Occipital lobe (tissue), 3 donors: ENCODE measurements at places on chromosomes 5 and 9.

DNA sequence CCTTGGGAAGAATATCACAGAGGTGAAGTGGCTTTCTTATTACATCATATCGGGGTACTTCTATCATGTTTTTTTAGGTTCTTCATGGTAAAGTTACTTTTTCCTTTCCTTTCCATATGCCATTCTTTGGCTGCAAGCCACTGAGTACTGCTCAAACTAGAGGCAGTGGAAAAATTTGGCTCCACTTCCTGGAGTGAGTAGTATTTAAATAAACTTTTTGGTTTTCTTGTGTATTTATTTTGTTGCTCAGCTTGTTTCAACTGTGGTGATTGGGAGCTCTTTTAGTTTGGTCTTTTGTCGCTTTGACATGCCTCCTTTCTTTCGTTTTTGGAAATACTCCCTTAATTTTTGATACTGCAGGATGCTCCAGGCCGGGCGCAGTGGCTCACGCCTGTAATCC, 69.8 kb downstream of the WDR70 start:
- DNase-seq: no peak

DNA sequence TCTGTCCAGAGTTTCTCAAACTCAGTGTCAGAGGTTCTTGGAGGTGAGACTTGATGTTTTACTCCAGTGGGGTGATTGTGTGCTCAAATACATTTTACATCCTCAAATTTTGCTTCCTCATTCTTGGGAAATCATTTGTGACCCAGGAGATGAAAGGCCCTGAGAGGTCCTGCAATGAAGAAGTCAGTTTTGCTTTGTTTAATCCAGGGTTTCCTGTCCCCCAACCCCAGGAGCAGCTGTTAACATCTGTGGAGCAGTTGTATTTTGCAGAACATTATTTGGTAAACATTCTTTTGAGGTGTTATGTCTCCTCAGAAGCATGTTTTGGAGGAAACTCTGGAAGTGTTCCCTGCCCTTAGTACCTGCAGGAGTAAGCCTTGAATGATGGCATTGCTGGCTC, 59.8 kb downstream of the DAB2IP start:
- DNase-seq: no peak

DNA sequence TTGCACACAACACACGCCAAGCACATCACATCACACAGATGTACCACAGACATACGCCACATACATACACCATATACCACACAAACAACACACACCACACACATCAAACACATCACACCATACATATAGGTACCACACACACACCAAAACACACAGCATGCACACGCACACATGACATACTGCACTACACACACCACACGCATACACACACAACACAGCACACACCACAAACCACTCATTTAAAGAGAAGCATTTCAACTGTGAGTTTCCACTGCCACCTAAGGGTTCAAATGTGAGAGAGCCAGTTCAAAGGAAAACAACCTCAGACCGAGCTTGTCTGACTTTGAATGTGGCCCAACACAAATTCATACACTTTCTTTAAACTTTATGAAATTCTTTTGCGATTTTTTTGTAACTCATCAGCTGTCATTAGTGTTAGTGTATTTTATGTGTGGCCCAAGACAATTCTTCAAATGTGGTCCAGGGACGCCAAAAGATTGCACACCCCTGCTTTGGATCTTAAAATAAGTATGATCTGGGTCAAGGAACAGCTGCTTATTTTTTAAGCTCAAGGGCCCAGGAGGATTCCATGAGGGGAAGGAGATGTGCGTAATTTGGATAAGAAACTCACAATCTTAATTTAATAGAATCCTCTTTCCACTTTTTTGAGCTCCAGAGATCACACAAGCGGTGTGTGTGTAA, 494.6 kb downstream of the GADD45G start:
- DNase-seq: no peak

- no peak for DNase-seq
Measured at GRCh38 chr5:158590746-158591300, 508.9 kb downstream of the EBF1 start.

GRCh38 chr5:535846-536698, 11.8 kb upstream of the SLC9A3 start:
- no peak for DNase-seq

GRCh38 chr5:157463621-157464518, 3.9 kb downstream of the NIPAL4 start:
- DNase-seq: no peak

GRCh38 chr5:121366515-121366914, 485.2 kb upstream of the FTMT start:
- DNase-seq: no peak

- DNase-seq: no peak
Measured at GRCh38 chr9:69089491-69089890, 53.9 kb downstream of the FXN start.

DNA sequence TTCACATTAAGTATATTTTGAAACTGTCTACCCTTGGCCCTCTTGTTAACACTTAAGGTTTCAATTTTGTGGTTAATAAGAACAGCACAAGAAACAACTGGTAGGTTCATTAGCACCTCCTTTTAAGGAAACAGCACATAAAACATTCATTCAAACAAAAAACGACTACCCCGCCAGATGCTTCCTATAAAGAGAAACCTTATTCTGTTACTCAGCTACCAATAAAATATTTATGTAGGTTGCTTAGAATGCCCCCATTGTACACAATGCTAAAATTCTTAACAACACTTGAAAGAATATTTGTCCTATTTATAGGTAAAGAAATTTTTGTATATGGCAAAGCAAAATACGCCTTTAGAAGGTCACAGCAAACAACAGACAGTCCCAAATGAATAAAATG, 23.2 kb downstream of the CDK5RAP2 start:
- no peak for DNase-seq

DNA sequence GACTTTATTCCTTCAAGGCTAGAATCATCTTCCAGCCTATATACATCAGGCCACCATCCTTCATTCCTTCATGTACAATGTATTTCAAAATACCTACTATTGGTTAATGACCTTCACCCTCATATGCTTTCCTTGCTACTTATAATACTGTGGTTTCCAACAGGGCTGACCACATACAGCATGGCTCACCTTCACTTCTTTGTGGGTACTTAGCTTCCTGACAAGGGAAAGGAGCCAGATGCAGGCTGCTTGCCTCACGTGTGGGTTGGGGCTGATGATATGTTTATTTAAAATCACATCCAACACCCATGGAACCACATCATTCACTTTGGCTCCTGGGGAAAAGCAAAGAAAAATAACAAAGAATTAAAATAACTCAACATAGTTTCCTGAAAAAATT, 63.9 kb upstream of the OR2K2 start:
- DNase-seq: no peak

DNA sequence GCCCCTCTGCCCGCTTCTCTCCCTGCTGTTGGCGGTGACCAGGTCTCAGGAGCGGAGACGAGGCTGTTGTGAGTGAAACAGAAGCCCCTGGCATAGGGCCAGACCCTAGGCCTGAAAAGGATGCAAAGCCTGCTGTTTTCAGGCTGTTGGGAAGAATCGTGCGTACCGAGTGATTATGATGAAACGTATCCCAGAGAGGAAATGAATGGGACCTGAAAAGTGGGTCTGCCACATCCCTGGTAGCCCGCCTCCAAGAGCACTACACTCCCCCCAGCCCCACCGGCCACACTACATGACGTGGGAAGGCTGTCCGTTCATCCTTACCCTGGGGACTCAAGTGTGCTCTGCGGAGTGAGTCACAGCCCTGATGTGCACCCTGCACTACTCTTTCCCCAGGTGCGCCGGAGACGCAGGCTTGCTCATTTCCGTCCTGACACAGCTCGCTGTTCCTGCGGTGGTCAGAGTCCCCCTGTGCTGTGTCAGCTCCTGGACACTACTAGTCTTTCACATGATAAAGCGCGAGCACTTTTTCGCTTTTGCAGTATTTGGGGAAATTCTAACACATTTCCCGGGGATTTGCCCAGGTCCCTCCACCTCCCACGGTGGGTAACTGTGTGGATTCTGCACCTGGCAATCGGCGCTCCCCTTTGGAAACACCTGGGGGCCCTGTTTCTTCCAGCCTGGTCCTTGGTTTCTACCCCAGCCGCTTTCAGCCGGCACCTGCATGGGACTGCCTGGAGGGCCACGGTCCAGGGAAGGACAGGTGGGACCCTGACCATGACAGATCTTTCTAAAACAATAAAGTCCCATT, 91.5 kb downstream of the ANKRD33B start:
- DNase-seq: no peak

DNA sequence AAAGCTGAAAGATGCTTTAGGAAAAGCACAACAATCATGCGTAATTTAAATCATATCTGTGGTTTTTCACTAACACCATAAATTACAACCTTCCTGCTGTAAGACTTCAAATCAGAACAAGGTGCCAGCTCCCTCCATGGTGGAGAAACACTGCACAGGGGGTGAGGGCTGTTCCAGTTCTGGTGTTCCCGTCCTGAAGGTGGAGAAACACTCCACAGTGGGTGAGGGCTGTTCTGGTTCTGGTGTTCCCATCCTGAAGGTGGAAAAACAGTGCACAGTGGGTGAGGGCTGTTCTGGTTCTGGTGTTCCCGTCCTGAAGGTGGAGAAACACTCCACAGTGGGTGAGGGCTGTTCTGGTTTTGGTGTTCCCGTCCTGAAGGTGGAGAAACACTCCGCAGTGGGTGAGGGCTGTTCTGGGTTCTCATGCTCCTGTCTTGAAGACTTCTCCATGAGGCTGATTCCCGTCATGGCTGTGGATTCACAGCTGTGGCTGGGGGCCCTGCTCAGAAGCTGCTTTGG, 12.9 kb downstream of the PLEKHG4B start:
- DNase-seq: no peak

GRCh38 chr9:27282269-27282668, 14.7 kb downstream of the EQTN start:
- no peak for DNase-seq

GRCh38 chr5:44312374-44312773, 76.8 kb downstream of the FGF10 start:
- DNase-seq: no peak

GRCh38 chr5:56508249-56508648, 275.1 kb upstream of the ANKRD55 start:
- no peak for DNase-seq

DNA sequence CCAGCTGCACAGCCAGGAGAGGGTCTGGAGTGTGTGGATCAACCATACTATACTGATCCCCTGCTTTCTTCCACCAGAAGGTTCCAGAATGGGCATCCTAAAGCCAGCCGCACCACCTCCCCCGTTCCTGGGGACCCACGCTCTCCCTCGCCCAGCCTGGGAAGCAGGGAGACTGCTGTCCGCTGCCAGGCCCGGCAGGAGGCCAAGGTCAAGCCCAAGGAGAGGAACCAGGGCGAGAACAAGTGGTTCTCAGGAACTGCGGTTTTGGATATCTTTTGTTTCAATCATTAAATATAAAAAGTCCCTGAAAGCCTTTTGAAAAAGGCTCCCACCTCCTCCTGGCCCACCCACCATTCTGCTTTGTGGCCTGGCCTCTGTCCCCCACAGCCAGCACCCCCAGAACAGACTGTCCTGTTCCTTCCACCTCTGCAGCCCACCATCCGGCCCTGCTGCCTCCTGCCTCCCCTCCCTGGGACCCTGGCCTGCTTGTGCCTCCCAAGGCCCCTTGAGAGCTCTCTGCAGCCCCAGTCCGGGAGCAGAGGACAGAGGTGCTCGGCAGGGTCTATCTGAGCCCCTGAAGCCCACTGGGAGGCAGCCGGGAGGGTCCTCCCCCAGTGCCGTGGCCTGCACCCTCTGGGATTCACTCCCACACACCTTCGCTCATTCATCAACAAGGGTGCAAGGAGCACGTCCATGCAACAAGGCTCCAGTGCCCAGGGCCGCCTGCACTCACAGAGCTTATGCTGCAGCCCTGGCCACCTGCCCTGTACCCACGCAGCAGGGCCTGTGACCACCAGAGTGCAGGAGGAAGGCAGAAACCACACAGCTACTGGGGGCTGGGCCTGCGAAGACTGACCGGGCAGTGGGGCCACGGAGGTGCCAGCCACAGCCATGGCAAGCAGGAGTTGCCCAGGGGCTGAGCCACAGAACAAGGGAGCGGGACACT, 614 bp upstream of the LCN6 start:
- DNase-seq: no peak

DNA sequence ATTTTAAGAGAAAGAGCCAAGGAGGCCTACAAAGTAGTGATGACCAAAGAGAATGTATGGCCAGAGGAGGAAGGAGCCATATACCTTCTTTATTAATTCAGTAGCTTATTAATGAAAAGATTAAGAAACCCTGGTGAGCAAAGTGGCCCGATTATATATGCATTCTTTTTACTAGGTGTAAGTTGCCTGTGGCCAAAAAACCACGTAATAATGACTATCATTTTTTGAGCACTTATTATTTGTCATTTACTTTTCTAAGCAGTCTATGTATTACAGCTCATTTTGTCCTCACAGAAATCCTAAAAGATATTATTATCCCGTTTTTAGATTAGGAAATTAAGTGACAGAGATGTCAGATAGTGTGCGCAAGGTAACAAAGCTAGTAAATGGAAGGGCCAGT, 3.0 kb downstream of the CWC27 start:
- no peak for DNase-seq

DNA sequence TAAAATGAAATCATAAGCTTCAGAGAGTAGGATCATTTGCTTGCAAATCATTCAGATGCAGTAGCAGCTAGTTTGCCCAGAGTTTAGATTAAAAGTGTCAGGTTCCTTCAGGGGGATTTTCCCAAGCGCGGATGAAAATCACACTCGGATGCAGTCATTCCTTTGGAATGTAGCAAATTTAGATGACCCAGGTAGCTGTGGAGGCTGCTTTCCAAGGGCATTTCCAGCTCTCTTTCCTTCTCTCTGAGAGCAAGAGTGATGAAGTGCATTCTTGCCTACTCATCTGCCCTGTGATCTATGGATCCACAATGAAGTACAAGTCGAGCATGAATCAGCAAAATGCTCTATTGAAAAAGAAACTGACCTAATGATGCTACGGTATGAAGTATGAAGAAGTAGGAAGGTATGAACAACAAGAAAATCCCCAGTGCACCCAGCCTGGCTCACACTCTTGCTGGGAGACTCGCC, 200.2 kb downstream of the PLK2 start:
- DNase-seq: no peak

DNA sequence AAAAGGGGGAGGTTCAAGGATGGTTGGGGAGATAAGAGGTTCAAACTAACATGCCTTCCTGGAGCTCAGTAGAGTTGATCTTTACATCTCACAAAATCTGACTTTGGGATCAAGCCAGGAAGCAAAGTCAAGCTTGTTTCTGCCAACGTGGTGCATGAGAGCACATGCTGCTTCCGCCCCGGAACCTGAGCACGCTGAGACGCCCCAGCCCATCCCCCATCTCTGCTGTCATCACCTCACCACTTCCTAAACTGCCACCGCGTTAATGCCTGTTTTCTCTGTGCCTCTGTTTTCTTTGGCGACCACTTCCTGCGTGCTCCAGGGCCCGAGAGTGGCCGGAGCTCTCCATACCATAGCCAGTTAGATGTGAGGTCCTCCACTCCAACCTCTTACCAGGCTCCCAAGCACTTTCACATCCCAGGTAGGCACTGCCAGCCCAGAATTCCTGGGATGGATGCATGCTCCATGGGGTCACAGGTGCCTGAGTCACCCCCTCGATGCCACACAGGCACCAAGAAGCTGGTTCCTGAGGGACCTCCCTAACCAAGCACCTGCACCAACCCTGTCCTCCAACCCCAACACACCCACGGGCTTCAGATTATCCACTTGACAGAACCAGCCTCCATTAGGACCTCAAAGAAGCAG, 31.2 kb upstream of the AFAP1L1 start:
- no peak for DNase-seq

- no peak for DNase-seq
Measured at GRCh38 chr5:14849516-14850294, 21.9 kb downstream of the ANKH start.

GRCh38 chr9:95574176-95574575, 57.4 kb upstream of the PTCH1 start:
- DNase-seq: no peak
